NCI-H524 treated with DMSO at 0.1 percent for 48 hours (cell line): ENCODE measurements at places on chromosomes 1 and 21.

DNA sequence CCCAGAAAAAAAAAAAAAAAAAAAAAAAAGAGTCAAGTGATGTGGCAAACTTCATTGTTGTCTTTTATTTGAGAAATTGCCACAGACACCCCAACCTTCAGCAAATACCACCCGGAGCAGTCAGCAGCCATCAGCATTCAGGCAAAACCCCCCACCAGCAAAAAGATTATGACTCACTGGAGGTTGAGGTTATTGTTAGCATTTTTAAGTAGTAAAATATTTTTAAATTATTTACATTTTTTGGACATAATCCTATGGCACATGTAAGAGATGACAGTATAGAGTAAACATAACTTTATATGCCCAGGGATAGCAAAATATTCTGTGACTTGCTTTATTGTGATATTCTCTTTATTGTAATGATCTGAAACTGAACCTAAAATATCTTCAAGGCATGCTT, 95.6 kb downstream of the CENPF start:
- DNase-seq = no peak

- no peak for DNase-seq
These were observed 123.6 kb upstream of the KCNJ6 start for GRCh38 chr21:38039841-38040240.

- no peak for DNase-seq
These were observed 106.5 kb upstream of the COL24A1 start for GRCh38 chr1:86263101-86263500.

DNA sequence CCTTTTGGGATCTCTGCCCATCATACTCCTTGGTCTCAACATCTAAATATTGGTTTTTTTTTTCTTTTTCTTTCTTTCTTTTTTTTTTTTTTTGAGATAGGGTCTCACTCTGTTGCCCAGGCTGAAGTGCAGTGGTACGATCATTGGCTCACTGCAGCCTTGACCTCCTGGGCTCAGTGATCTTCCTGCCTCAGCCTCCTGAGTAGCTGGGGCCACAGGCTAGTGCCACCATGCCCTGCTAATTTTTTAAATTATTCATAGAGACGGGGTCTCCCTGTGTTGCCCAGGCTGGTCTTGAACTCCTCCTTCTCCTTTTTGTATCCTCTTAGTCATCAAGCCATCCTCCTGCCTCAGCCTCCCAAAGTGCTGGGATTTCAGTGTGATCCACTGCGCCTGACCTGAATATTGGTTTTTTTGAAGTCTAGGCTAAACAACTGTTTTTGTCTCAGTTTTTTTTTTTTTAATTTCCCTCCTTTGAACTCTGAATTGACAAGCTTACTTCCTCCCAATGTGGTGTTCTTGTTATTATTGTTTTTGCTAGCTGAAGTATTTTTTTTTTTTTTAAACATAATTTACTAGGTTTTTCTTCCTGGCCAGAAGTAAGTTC, 30.9 kb downstream of the MAPKAPK2 start:
- no peak for DNase-seq

GRCh38 chr1:236774926-236775325, 20.2 kb upstream of the MTR start:
- DNase-seq = no peak

GRCh38 chr21:41651406-41651805, 115.4 kb downstream of the RIPK4 start:
- no peak for DNase-seq

DNA sequence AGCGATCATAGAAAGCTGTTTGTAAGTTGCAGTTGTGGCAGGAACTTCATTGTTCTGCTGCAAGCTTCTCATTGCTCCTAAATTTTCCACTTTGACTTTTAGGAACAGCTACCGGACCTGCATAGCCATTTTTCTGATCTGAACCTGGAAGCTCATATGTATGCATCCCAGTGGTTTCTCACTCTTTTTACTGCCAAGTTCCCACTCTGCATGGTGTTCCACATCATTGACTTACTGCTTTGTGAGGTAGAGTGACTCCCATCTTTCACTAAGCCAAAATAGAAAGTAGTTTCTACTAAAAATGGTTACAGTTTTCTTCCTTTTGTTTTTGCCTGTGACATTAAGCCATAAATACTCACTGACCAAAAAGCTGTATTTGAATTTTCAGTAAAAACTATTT, 254.2 kb downstream of the GPR52 start:
- no peak for DNase-seq

DNA sequence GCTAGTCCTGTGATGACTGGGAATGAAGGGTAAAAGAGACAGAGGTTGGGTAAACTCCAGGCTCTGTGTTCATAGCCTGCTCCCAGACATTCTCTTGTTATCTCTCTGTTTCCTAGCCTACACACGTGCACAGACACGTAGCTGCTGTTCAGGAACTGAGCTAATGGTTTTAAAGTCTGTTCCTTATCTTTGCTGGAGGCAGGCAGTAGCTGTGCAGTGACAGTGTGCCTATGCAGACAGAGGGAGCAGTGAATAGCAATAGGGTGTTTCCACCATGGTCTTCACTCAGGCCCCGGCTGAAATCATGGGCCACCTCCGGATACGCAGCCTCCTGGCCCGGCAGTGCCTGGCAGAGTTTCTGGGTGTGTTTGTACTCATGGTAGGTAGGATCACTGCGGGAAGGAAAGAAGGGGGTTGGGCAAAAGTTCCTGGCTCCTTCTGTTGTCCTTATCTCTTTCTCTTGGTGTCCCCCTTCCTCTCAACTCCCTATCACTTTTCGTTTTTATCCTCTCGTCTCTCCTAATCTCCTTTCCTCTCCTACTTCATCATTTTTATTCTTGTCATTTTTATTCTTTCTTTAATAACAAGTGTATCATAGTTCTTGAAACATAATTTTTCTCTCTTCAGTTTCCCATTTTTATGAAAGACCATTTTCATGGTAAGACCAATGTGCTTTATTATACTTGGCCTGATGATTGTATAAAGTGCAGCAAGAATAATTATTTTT, at the start of gene AQP10:
TSS of gene AQP10 (plus strand) at position 212 of the 727 bp plus-strand sequence. CDS start at position 275, 63 bp downstream.
- DNase-seq = no peak

DNA sequence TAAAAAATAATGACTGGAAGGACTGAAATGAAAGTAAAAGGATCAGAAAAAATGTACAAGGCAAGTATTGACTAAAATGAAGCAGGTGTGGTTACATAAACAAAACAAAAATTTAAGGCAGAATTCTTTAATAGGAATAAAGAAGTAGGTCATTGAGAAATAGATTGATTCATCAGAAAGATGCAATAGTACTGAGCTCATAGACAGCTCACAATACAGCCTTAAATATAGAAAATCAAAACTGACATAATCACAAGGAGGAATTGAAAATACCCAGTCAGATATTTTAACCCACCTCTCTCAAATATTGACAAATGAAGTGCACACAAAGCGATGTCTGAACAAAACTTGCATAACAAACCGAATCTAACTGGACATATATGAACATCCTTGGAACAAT, 366.8 kb upstream of the DPYD start:
- DNase-seq = no peak

DNA sequence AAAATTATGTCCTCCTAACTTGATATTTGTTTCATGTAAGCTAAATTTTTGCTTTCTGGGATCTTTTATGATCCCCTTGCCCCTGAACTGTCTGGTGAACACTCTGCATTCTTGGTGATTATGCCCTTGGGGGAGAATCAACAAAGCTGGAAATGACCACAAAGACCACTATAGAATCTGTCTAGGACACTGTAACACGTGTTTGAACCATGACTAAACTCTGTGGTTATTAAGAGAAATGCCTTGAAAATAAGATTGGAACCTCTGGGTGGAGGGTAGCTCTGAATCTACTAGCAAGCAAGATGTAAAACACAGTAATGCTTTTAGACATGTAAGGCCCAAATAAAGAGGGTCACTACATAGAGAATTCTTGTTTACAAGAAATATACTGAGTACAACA, 237.5 kb downstream of the HMCN1 start:
- no peak for DNase-seq

GRCh38 chr1:43432171-43432860, 21.4 kb downstream of the HYI start:
- DNase-seq = no peak

GRCh38 chr1:184425449-184426277, 38.8 kb downstream of the C1orf21 start:
- no peak for DNase-seq

GRCh38 chr1:164635803-164636731, 77.1 kb downstream of the PBX1 start:
- DNase-seq = no peak

- DNase-seq = no peak
These were observed 170.3 kb downstream of the VPS13D start for GRCh38 chr1:12400027-12400693.

- DNase-seq = no peak
These were observed 114.5 kb upstream of the SOD1 start for GRCh38 chr21:31545036-31545435.

DNA sequence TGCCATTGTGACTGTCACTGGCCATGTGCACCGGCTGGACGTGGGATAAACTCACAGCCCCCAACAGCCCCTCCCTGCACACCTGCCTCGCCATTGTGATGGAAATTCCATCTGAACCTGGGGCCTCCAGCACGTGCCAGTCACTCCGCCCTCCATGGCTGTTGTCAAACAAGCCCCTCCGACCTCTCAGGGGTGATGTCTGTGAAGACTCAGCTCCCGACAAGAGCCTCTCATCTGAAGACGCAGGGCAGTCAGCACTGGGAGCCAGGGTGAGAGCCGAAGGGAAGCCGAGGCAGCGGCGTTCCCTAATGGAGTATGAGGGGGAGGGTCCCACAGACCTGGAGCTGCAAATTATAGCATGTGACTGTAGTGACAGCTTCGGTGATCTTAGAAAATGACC, 1.4 kb upstream of the KRTAP10-2 start:
- DNase-seq = no peak

- no peak for DNase-seq
These were observed 207.7 kb downstream of the BARHL2 start for GRCh38 chr1:90509225-90510048.
